ENCODE measurements at places on chromosomes 3 and 15.

- no peak for DNase-seq
Observed at GRCh38 chr3:85801955-85802354, 843.2 kb downstream of the CADM2 start.

GRCh38 chr3:71725271-71725991 lies at the start of gene EIF4E3:
Gene EIF4E3, minus strand, starts transcription at chr3:71725402. Its CDS starts 35 bp downstream, at chr3:71725367.
- DNase-seq, result peak; percentile 57

GRCh38 chr3:108221393-108221792 lies 831 bp downstream of the IFT57 start:
- DNase-seq, result no peak

GRCh38 chr3:189353988-189354889 lies 182.5 kb downstream of the TPRG1 start:
- no peak for DNase-seq

- no peak for DNase-seq
Observed at GRCh38 chr3:131535596-131535995, 32.8 kb upstream of the MRPL3 start.

GRCh38 chr3:6785726-6786125 lies 75.2 kb upstream of the GRM7 start:
- DNase-seq, result peak; percentile 1

DNA sequence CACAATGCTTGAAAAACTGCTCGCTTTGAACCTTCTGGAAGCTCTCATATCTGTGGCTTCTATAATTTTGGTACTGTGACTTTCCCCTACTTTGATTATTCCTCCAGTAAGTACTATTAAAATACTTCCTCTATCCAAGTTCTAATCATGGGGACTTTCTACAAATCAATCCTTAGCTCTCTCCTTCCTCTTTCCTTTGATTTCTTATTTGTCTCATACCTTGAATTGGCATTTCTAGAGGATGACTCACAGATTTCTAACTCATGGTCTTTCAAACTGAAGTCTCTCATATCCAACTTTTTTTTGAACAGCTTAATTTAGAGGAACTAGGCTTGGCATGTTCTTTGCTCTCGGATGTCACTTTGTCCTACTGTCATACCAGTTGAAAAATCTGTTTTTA lies 241.8 kb downstream of the TBC1D5 start:
- DNase-seq, result peak; percentile 24

DNA sequence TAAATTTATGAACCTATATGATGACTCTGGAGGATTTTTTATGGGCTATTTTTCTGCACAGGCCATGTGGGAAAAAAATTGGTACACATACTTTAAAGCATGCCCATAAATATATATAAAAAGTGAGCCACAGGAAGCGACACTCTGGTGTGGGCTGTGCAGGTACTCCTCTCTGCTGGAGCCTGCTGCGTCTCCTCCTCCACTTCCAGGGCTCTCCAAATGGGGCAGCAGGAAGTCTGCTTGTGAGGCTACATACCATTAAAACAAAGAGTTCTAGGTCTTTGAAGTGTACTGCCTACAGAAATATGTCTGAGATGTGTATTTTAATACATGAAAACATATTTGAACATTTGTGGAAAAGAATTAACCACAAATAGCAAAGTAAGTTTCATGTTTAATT lies 135.1 kb downstream of the CTNNB1 start:
- DNase-seq, result no peak

DNA sequence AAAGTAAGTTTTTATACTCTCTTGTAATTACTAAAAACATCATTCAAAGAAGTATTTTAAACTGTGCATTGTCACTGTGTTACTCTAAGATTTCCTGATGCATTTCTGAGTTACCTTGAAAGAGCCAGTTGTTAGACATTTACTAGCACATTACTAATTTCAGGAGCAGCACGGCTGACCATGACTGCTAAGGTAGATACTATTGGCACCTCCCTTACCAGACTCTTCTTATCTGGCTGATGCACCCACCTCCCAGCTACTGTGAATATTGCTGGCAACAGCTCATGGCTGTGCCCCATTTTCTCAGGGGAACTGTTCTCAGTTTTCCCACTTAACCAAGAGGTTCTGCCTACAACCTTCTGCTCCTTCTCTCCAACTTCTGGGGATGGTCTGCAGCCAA lies 29.4 kb downstream of the COL6A5 start:
- DNase-seq, result no peak

- no peak for DNase-seq
Observed at GRCh38 chr15:53911431-53911830, 66.8 kb upstream of the UNC13C start.

- DNase-seq, result peak; percentile 51
Observed at GRCh38 chr3:29280404-29281093, at the start of gene RBMS3. Gene RBMS3, plus strand, starts transcription at chr3:29281071.

DNA sequence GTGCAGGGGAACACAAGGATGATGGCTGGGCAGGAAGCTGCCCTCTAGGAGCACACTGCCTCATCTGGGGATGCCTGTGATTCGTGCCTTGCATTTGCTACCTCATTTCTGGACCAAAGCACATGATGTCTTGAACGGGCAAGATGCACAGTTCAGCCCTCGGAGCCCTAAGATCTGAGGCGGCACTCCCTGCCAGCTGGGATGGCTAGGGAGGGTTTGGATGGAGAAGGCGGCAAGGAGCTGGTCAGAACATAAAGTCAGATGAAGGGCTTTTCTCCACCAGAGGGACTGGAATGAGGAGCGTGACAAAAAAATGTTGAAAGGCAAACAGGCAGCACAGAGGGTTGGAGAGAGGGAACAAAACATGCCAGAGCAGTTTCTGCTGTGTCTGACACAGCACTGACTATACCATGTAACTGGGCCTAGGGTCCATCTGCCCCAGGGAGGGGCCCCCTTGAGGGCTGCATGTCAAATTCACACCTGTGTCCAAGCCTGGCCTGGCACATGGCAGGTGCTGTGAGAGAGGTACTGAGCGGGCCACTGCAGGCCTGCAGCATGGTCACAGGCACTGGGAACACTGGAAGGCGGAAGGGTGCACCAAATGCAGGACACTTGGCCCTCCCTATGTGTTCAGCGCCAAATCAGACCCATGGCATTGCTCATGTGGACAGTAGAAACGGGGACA lies 21.7 kb downstream of the TMEM43 start:
- DNase-seq, result no peak

- DNase-seq, result no peak
Observed at GRCh38 chr15:73752806-73753193, 351 bp downstream of the INSYN1 start.

- DNase-seq, result no peak
Observed at GRCh38 chr3:25460751-25461150, 32.7 kb downstream of the RARB start.

DNA sequence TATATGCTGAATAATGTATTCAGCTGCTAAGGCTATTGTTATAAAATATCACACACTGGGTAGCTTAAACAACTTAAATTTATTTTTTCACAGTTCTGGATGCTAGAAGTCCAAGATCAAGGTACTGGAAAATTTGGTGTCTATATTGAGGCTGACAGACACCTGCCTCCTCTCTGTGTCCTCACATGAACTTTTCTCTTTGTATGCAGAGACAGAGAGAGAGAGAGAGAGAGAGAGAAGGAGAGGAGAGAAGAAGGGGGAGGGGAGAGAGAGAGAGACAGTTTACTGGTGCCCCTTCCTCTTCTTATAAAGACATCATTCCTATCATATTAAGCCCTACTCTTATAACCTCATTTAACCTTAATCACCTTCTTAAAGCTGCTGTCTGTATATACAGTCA lies 320.1 kb upstream of the THBS1 start:
- no peak for DNase-seq

- DNase-seq, result no peak
Observed at GRCh38 chr15:57896114-57896513, 169.4 kb downstream of the ALDH1A2 start.

DNA sequence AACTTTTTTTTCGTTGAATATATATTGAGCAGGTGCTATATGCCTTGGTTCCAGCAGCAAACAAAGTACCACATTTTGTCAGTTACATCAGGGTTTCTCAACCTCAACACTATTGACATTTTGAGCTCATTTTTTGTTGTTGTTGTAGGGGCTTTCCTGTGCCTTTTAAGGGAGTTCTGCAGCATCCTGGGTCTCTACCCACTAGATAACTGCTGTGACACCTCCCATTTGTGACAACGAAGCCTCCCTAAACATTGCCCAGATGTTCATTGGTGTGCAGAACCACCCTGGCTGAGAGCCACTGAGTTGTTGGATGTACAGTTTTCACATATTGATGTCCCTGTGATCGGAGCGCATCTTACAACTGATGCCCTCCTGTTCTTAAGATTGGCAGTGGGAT lies 382.6 kb downstream of the PTPRG start:
- DNase-seq, result no peak

DNA sequence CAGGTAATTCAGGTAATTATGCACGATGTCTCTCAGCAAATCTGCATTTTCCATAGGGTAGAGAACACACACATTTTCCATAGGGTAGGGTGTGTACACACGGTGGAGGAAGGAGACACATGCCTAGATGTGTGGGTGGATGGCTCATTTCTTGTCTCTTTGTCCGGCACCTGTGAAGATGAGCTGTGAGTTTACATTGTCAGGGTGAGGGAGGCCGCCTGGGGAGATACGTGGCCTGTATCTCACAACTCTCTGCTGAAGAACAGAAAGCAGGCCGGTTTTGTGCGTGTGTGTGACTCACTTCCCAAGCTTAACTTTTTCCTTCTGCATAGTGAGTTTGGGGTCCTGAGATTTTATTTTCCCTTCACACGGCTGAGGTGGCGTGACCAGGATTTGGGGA lies 60.3 kb downstream of the SLC6A6 start:
- no peak for DNase-seq

- no peak for DNase-seq
Observed at GRCh38 chr3:30354513-30354912, 251.9 kb upstream of the TGFBR2 start.

DNA sequence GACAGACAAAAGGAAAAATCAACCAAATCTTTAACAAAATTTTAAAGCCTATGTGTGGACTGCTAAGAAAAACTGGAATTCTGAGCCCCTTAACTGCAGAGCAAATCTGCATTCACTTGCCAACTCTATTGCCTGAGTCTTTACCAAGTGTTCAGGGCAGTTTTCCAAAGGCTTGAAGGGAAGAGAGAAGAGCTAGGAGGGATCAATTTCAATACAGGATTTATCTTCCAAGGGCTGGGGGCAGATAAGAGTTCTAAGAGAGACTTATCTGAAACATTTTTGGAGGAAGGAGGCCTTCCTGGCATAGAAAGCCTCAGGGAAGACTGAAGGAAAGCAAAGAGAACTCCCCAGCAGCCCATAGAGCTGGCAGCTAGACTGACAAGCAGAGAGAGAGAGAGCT lies 31.4 kb upstream of the LSAMP start:
- DNase-seq, result no peak

DNA sequence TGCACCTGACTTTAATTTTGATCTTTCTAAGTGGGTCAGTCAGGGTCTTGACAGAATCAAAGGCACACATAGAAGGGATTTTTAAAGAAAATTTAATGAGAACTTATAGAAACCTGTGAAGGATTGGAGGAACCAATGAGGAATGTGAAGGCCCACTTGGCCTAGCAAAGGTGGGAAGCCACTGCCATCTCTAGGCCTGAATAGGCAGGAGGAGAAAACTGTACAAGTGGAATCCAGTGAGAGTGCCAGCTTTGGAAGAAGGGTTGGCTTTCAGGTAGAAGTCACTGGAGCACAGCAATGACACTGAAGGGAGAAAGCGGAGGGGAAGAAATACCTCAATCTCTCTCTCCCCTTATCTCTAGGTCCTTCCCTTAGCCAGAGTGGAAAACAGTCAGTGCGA lies 380.7 kb upstream of the KCNMB2 start:
- DNase-seq, result no peak

- no peak for DNase-seq
Observed at GRCh38 chr15:66718220-66718988, 16.4 kb downstream of the SMAD6 start.

- no peak for DNase-seq
Observed at GRCh38 chr3:59751606-59752005, 701.8 kb upstream of the CFAP20DC start.

DNA sequence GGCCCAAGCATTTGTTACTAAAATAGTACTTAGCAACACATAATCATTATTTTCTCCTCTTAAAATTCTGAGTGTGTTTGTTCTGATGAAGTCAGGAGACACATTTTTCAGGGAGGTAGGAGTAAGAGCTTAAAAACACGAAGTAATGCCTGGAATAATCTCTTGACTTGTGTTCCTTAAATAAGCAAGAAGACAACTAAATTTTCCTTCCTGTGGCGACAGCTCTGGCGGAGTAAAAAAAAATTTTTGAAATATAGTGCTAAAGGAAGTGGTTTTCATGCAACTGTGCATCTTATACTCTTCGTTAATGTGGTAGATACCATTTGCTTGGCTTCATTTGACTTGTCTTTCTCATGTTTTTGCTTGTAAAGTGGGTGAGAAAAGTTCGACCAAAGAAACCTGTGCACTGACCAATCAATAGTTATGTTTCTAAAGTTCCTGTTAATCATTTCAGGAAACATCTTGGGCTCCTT lies 11.1 kb upstream of the MBNL1 start:
- DNase-seq, result peak; percentile 67

- no peak for DNase-seq
Observed at GRCh38 chr3:117495620-117496019, 786.0 kb downstream of the TUSC7 start.

All from inflammatory macrophage (primary cell).